ENCODE measurements at places on chromosomes 7 and 10. TPM values are rescaled to one million over a fixed set of nuclear protein-coding genes. Genes with fewer than 3 reads are reported as not detected.

The KAZALD1 gene
- not detected for total RNA-seq

The KLF6 gene
- total RNA-seq = 39.6 TPM

The SYNPO2L gene
- 0.29 TPM for total RNA-seq

The NSUN5 gene
- total RNA-seq = 27.3 TPM

The PKD1L1 gene
- total RNA-seq = 0.06 TPM

The OR2A42 gene
- total RNA-seq = not detected

The KLHDC10 gene
- total RNA-seq = 16.2 TPM

The NUDT13 gene
- total RNA-seq = 1.3 TPM

The EN2 gene
- total RNA-seq = not detected

The GLI3 gene
- 4.1 TPM for total RNA-seq

The GHRHR gene
- not detected for total RNA-seq

The AS3MT gene
- 2.4 TPM for total RNA-seq

The ZNF365 gene
- total RNA-seq = 0.56 TPM

The EVX1 gene
- not detected for total RNA-seq

The RBP3 gene
- not detected for total RNA-seq

The OPALIN gene
- not detected for total RNA-seq

DNA sequence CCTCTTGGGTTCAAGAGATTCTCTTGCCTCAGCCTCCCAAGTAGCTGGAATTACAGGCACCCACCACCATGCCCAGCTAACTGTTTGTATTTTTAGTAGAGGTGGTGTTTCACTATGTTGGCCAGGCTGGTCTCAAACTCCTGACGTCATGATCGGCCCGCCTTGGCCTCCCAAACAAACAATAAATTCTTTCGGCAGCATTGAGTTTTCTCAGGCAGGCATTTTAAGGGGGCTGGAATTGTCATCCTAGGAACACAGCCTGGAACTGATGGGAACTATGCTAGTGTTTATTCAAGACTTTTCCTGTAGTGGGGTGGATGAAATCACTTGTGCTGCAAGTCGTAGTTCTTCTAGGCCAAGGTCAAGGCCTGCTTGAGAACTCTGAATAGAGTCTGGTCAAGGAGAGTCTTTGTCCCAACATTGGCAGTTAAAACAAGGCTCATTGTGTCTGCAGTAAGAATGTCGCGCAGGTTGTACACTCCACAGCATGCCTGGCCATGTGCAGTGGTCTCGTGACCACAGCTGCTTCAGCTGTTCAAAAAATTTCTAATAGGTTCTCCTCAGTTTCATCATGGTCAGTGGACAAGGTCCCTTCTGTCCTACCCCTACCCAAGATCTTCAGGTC, 92.8 kb downstream of the HECW1 start:
- no peak for DNase-seq

DNA sequence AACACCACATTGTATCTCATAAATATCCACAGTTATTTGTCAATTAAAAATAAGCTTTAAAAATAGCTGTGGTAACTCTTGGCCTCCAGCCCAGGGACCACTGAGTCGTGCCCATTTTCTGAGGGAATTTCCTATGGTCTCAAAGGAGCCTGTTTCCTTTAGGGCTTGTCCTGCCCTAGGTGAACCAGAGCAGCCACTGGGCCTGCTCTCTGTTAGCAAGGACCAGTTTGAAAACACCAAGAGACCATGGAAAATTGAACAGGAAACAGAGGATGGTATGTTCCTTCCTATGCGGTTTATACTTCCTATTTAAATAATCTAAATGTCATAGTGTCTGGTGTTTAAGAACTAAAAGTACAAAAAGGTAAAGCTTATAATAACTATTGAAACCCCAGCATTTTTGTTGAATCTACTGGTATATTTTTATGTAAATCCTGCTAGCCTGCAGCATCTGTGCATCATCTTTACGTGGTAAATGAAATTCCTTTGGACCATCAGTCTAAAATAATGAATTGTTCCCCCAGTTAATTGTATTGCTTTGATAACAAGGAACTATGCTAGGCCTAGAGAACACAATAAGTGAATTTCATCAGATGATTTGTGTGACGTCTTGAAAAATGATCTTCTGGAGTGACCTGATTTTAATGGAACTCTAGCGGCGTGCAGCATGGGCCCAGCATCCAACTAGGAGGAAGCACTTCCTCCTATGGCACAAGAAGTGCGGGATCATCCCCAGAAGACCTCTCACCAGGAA, 333.7 kb downstream of the GFRA1 start:
- DNase-seq = no peak

GRCh38 chr7:65832281-65832680, 40.6 kb upstream of the VKORC1L1 start:
- no peak for DNase-seq

- no peak for DNase-seq
These were observed 83.6 kb downstream of the CSTF2T start for GRCh38 chr10:51615764-51616298.

GRCh38 chr7:116395141-116395791, 104.3 kb upstream of the CAV2 start:
- no peak for DNase-seq

- no peak for DNase-seq
These were observed 177.2 kb downstream of the FANK1 start for GRCh38 chr10:126073606-126074005.

DNA sequence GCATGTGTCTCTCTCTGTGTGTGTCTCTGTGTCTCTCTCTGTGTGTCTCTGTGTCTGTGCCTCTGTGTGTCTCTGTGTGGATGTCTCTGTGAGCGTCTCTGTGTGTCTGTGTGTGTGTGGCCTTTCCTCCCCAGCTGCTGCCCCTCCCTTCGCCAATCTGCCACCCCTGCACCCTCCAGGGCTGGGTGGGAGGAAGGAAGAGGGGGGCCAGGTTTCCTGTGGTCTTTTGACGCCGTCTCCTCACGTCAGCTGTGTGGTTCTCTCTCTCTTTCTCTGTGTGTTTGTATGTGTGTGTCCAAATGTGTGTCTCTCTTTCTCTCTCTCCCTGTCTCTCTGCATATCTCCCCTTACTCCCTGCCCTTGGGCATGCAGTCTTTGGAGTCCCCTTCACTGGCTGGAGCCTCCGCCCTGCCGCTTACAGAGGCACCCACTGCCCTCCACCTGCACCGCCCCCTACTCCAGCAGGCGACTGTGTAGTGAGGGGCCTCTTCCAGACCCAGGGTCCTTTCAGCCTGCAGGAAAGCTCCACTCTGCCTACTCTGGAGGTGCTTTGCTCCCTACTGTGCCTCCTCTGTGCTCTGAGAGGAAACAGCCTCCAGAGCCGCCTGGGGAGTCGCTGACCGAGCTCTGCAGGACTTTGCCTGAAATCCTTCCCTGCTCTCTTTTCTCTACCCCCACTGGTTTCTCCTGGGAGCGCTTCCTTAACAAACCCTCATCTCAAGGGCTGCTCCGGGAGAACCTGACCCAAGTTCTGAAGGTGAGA, 44.2 kb upstream of the C10orf71 start:
- no peak for DNase-seq

GRCh38 chr7:151427705-151428377, 12.1 kb downstream of the CRYGN start:
- DNase-seq = no peak

GRCh38 chr7:41630741-41631140, 72.1 kb downstream of the INHBA start:
- no peak for DNase-seq

- DNase-seq = no peak
These were observed 126.3 kb downstream of the SNX10 start for GRCh38 chr7:26417911-26418413.

GRCh38 chr10:21989453-21990154, 13.9 kb downstream of the DNAJC1 start:
- no peak for DNase-seq

DNA sequence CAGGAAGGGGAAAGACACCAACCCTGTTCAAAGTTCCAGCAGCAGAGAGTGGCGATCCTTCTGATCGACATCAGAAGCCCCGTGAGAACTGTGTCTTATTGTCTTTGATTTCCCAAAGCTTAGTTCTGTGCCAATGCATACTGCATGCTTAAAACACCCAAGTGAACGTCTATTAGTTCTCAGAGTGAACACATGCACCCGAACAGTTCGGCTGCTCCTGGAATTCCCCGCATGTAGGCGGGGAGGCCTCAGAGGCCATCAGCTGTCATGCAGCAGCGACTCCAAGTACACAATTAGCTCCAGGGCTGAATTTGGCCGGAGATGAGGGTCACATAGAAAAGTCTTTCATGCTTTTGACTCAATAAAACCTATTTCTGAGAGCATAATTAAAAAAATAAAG, 276.9 kb downstream of the ZMYND11 start:
- no peak for DNase-seq

GRCh38 chr10:44300666-44301649, 83.9 kb downstream of the CXCL12 start:
- DNase-seq = no peak

- DNase-seq = no peak
These were observed 406.7 kb upstream of the POT1 start for GRCh38 chr7:125336326-125336725.

- DNase-seq = no peak
These were observed 45.5 kb downstream of the DPYSL4 start for GRCh38 chr10:132232023-132232951.

- DNase-seq = no peak
These were observed 578.9 kb downstream of the ZWINT start for GRCh38 chr10:55782181-55782580.

DNA sequence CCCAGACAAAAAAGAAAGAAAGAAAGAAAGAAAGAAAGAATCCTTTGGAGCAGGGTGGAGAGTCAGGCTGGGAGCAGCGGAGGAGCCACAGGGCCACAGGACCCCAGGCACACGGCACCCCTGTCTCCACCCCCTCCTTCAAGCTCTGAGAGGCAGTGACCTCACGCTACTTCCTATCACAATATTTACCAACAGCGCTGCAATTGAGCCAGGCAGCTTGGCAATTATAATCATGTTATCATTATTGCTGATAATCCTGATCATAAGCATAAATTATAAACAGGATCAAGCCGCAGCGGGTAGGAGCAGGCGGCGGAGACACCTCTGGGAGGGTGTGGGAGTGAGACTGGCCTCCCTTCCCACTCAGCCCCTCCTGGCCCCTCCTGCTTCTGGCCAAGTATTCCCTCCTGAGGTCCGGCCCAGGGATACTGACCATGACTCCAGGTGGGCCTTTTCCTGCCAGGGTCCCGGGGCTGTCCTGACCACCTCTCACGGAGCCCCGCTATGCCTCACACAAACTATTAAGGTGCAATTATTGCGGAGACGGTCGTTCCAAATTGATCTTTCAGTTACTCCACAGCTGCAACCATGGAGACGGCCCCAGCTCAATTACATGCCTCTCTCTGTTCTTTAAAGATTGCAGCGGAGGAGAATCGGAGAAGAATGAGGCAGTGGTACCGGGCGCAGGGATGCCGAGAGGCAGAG, 10.0 kb upstream of the GTF2IRD1 start:
- DNase-seq = no peak

DNA sequence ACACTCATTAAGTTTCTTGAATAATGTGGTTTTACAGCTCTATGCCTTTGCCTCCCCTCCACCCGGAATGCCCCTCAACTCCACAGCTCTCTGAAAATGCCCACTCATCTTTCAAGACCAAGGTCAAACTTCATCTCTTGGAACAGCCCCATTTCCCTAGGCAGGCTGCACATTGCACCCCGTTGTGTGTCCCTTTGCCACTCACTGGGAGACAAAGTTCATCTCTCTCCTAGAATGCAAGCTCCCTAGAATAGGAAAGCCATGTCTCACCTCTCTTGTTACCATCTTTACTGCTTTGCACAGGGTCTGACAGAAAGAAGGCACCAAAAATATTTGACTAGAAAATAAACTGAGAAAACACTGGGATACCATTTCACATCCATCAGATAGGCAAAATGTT, 33.3 kb downstream of the UBE2H start:
- no peak for DNase-seq

- no peak for DNase-seq
These were observed 43.4 kb downstream of the BPGM start for GRCh38 chr7:134690016-134690415.

GRCh38 chr7:113015034-113015645, 71.5 kb downstream of the GPR85 start:
- no peak for DNase-seq

DNA sequence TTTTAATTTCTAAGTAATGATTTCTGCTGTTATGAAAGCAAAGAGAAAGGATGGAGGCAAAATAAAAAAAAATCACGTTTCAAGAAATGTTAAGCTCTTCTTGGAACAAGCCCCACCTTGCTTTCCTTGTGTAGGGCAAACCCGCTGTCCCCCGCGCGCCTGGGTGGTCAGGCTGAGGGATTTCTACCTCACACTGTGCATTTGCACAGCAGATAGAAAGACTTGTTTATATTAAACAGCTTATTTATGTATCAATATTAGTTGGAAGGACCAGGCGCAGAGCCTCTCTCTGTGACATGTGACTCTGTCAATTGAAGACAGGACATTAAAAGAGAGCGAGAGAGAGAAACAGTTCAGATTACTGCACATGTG, 2.4 kb downstream of the ADRB1 start:
- DNase-seq = no peak

DNA sequence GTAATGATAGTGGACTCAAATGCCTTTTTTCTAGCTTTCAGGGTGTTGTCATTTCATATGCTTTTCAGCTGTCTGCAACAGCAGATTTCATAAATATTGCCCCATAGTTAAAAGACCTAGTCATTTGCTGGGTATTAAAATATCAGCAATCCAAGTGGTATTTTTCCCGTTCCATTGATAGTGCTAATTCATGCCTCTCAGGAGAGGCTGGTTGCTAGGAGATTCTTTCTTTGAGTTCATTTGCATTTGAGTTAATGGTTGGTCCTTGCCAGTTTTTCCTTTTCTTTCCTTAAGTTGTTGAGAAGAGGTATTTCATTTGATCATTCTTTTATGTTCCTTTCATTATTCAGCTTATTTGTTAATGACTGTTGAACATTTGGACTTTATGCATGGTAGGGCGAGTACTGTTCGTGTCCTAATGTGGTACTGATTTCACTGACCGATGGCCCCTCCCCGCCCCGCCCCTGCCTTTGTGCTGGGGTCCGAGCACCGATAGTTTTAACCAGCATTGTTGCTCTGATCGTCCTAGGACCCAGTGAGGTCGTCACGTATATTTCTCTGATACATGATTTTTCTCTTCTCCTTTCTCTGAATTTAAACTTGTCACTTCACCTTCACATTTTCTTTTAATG, 128.6 kb downstream of the CCNY start:
- DNase-seq = no peak

- DNase-seq = no peak
These were observed 155.6 kb upstream of the PRSS58 start for GRCh38 chr7:142413280-142414000.

- no peak for DNase-seq
These were observed 20.8 kb downstream of the TIAL1 start for GRCh38 chr10:119575991-119576390.

- no peak for DNase-seq
These were observed 16.6 kb upstream of the AFAP1L2 start for GRCh38 chr10:114420811-114421485.

Measured in esophagus squamous epithelium (tissue), 5 donors.